ENCODE measurements at places on chromosomes 1 and 21. TPM values are rescaled to one million over a fixed set of nuclear protein-coding genes. Genes with fewer than 3 reads are reported as not detected.
A peak's percentile ranks its signal among the peaks of the same experiment; 100 is the strongest.

- DNase-seq: no peak
Measured at GRCh38 chr1:2784854-2785630, 16.5 kb downstream of the TTC34 start.

DNA sequence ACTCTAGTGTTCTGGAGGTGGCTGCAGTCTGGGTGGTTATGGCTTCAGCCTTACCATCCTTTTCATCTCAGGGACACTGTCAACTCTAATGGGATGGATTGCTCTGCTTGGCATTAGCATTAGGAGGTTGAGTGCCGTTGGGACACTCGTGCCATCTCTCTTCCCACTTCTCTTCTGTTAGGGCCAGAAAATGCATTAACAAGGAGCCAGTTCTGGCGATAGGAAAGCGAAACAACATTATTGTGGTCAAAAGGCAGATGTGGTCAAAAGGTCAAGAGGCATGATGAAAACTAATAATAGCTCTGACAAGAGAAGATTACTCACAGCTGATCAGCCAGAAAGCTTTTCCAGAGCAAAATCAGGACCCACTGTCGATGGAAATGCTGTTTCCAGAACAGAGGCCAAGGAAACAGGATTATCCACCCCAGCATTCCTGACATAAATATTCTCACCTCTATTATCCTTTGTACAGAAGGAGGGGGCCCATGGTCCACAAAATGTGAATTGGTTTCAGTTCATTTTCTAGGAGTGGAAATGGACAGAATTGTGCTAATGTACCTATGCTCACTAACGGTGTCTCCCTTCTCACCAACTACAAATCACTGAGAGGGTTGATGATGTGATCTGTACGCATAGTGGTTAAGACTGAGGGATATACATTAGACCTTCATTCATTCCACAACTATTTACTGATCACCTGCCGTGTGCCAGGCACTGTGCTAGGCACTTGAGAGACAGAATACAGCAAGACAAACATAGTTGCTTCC, 72.0 kb downstream of the ST6GALNAC5 start:
- DNase-seq: no peak

DNA sequence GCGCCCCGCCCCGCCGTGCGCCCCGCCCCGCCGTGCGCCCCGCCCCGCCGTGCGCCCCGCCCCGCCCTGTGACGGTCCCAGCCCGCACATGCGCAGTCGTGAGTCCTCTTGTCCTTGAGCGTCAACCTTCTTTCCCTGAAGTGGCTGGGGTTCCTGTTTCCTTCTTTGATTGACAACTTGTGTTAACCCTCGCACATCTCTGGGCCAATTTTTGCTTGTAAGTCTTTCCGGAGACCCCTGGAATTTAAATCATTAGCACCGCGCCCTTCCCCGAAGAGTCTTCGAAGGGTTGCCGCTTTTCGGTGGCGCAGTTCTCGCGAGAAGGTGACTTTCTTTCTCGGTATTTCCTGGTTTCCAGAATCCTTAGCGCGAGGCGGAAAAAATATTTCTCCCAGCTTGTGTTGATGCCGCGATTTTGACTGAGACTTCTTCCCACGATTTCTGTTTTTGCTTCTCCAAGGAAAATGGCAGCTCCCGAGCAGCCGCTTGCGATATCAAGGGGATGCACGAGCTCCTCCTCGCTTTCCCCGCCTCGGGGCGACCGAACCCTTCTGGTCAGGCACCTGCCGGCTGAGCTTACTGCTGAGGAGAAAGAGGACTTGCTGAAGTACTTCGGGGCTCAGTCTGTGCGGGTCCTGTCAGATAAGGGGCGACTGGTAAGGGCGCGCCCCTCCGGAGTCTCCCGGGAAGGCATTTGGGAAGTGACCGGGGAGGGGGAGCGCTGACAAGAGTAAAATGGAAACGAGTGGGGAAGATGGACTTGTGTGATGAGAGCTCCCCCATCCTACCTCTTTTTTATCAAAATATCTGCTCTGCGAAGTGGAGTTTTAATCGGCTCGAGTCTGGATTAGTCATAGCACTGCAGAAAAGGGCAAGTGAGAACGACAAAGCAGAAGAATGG, at the start of gene RNPC3:
RNPC3 (plus strand) TSS at position 93 of the 901 bp plus-strand sequence; CDS start at position 465, 372 bp downstream.
- DNase-seq: peak; percentile 91

DNA sequence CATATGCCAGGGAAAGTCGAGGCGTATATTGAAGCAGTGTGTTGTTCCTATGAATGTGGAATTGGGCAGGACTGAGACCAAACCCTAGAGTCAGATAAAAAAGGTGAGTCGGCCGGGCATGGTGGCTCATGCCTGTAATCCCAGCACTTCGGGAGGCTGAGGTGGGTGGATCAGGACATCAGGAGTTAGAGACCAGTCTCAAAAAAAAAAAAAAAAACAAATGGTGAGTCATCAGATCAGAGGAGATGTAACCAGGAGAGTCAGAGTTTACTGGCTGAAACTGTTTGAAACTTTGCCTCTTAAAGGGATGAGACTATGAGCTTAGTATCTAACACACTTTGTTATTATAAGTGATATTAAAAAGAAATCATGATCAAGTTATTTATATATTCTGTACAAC, 26.4 kb upstream of the SYCP1 start:
- no peak for DNase-seq

Gene C8B
- polyA plus RNA-seq: not detected

Data from CD4-positive, CD25-positive, alpha-beta regulatory T cell (primary cell).